ENCODE measurements at places on chromosomes 6 and 20.

DNA sequence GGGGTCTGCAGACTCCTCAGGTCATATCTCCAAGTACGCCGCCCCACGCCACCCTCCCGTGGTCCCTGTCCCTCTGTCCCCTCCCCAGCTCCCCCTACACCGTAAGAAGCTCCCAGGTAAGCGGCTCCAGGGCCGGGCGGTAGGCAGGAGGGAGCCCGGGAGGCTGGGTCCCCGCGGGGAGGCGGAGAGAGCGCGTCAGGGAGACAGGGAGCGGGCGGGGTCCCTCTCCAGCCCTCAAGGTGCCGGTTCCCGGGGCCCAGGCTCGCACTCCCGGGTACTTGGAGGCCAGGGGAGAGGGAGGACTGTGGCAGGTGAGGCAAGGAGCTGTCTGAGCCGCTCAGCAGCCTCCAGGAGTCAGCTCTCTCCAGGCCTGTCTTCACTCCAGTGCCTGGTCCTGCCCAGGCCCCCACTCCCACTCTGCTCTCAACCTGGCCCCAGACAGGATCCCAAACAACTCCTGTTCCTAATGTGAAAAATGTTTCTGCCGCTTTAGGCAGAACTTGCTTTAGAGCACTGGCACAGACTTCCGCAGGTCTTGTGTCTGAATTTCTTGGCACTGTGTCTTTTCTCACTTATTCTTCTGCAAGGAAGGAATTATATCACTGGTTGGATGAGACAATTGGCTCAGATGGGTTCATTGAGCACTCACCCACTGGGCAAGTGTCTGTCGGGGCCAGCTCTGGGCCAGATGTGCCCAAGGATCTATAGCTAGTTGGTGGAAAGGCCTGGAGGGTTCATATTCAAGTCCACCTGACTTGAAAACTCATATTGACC is 36.6 kb downstream of the HLA-G start:
- no peak for DNase-seq

DNA sequence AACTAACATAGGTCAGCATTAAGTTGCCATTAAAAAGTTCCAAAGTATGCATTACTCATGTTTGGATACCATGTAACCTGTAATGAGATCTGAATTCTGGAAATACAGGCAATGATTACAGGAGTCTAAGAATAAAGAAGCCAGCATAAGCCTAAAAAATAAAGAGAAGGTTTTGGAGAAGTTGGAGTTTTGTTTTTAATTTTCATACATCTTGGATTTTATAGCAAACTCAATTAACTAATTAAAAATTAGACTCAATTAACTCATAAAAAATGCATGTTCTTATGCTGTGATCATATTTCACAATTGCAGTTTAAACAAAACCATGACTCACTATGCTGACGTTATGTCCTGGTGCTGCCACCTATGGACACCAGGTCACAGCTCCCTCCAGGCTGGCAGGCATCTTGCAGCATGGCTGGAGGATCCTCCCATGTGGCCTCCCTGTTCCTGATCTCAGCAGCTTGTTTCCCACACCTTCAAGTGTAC is 648.8 kb upstream of the AGPAT4 start:
- no peak for DNase-seq

- DNase-seq = no peak
Observed at GRCh38 chr6:52385074-52385473, 23.1 kb downstream of the PAQR8 start.

DNA sequence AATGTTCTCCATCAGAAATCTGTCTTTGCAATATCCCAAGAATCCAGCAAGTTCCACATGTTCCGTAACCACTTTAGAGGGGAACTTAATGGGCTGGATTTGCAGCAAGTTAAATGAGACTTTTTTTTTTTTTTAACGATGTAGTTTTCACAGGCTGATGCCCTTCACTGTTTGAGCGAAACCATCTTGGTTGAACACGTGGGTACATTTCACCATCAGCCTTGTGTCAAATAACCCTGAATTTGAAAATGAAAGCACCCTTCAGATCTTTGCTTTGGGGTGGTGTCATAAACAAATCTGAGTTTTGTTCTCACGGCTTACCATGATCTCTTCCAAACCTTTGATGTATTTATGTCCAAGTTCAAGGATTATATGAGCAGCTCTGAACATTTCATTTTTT is 73.7 kb upstream of the EXOC2 start:
- DNase-seq = no peak

- DNase-seq = no peak
Observed at GRCh38 chr6:74879234-74879633, 326.6 kb downstream of the COL12A1 start.

DNA sequence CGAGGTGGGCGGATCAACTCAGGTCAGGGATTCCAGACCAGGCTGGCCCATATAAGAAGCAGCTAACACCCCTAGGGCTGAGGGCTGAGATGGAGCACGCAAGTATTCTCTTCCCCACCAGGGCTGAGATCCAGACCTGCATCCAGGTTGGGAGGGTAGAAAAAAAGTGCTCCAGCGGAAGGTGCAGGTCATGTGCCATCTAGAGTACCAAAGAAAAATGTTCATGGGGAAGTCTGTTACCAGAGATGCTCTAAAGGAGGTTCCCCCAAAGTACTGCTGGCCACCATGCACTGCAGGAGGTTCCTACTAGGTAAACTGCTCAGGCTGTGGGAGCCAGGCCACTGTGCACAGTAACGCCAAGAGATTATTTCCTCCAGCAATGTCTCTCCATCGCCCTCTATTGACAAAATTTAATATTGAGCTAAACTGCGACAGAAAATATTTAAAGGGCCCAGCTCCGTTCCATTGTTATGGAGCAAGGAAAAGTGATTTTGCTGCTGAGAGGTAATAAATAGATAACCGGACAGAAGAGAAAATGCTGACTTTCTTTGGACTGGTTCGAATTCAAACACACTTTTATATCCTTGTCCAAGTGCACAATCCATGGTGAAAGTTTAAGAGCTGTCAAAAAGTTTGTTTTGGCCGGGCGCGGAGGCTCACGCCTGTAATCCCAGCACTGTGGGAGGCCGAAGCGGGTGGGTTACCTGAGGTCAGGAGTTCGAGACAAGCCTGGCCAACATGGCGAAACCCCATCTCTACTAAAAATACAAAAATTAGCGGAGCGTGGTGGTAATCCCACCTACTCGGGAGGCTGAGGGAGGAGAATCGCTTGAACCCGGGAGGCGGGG is 159.9 kb downstream of the OR2B2 start:
- peak; percentile 81 for DNase-seq

DNA sequence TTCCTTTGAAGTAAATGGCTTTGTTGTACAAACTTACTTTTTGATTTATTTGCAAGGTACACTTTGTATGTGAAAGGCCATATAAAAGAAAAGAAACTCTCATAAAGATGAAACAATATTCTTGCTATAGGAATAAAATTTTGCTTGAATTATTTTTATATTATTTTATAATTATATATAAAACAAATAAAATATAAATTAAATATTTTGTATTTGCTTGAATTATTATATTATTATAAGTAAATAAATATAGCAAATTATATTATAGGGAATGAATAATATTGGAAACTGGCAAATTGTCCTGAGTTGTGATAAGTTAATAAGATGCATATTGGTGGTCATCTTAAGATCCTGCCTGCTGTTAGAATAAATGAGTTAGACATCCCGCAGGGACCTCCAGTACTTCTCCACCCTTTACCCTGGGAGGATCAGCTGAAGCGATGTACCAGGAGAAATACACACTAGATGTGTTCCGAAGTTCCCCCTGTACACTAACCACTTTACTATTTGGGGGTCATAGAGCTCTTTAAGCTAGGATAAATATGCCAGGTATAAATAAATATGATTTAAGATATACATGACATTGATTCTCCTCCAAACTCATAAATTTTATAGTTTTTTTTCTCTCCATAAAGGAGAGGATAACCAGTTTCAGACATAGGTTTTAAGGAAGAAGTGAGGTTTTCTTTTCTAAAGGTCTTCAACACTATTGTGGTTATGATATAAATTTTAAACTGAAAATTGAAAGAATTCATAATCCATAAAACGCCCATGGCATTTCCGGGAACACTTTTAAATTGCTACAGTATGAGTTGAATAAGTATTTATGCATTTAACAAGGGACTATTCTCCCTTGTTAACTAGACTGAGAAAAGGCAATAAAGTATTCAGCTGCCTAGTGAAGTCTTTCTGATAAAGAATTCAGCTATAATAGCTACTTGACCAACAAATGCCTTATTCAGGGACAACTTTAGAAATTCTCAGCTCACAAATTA is 486.3 kb upstream of the MARCKS start:
- DNase-seq = no peak

DNA sequence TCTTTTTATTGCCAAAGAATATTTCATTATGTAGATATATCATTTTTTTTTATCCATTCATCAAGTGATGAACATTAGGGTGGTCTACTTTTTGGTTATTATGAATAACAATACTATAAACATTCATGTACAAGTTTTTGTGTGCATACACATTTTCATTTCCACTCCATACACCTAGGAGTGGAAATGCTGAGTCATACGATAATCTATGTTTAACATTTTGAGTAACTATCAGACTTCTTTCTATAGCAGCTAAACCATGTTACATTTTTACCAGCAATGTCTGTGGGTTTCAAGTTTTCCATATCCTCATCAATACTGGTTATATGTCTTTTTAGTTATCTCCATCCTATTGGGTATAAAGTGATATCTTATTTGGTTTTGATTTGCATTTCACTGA is 65.7 kb downstream of the PRSS35 start:
- DNase-seq = no peak

DNA sequence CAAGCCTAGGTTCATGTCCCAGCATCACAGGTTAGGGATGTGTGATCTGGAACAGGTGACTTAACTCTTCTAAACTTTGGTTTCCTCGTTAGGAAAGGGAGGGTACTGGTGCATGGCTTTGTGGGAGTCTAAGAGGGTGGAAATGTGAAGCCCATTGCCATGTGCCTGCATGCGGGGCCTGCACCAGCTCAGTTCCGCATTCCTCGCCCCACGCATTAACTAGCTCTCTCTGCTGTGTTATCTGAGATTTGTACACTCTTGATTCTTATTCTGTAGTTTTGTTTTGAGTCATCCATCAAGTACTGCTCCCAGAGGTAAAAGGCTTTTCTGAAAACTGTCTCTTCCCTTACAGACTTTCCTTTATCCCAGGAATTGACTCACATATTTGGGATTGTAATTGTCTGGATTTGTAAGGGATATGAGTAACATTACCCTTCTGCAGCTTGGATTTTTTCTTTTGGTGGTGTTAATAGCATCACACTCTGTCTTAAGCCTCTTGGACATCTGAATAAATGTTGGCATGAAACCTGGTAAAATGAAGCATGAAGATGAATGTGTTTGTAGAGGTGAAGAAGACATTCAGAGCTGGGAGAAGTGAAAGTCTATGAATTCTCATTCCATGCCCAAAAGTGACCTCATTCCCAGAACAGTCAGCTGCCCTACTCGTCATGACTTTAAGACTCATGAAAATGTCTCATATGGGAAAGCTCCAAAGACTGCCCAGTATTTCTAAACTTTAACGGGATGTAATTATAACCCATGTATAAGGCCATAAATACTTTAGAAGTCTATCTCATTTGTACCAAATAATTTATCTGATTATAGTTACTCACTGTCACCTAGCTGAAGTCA is 357.3 kb downstream of the FOXA2 start:
- peak; percentile 86 for DNase-seq

- DNase-seq = no peak
Observed at GRCh38 chr6:125586074-125586473, 163.4 kb upstream of the HEY2 start.

GRCh38 chr20:47875297-47876025 is 90.2 kb upstream of the SULF2 start:
- peak; percentile 32 for DNase-seq

DNA sequence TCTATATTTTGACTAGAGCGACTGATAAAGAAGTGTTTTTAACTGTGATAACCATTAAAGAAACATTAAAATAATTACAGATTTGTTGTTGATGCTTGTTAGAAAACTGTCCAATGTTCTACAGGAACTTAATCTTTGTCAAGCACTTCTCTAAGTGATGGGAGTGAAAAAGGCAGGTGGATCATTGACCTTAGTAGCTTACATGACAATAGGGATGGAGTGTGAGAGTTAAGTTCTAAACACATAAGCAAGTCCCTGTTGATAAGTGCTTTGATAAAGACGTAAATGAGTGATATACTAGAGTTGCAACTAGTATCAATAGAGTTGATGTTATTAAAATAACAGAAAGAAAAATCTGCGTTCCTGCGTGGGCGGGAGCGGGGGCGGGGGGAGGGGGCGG is 931.5 kb upstream of the EPHA7 start:
- DNase-seq = no peak

DNA sequence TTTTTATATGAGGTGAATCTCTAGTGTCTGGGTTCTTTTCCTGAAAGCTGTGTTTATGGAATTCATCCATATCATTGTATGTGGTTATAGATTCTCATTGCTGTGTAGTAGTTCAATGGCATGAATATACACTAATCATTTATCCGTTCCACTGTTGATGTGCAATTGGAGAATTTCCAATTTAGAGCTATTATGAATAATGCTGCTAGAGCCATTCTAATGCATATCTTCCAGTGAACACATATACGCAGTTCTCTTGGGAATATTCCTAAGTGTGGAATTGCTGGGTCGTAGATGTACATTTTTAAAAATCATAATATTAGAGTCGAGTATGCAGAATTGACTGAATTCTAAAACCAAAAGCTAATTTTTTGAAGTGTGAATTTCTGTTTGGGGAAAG is 327.5 kb upstream of the JAG1 start:
- no peak for DNase-seq

GRCh38 chr6:155584006-155584405 is 128.4 kb upstream of the NOX3 start:
- no peak for DNase-seq

- DNase-seq = no peak
Observed at GRCh38 chr6:36865835-36866234, 8.8 kb downstream of the PPIL1 start.

DNA sequence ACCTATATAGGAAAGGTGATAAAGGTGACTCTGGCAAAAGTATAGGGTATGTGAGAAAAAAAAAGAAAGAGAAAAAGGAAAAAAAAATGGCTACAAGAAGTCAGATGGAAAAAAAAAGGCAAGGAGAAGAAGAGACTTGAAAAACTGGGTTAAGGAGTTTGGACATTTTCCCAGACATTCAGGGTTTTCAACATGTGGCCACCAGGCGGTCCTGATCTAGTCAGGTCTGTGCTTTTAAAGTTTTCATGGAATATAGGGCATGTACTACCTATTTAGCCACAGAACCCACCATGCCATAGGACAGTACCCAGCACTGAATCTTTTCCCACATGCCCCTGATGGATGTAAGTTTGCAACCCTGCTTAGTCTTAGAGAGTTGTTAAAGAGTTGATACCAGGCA is 433.7 kb downstream of the MAFB start:
- DNase-seq = no peak

DNA sequence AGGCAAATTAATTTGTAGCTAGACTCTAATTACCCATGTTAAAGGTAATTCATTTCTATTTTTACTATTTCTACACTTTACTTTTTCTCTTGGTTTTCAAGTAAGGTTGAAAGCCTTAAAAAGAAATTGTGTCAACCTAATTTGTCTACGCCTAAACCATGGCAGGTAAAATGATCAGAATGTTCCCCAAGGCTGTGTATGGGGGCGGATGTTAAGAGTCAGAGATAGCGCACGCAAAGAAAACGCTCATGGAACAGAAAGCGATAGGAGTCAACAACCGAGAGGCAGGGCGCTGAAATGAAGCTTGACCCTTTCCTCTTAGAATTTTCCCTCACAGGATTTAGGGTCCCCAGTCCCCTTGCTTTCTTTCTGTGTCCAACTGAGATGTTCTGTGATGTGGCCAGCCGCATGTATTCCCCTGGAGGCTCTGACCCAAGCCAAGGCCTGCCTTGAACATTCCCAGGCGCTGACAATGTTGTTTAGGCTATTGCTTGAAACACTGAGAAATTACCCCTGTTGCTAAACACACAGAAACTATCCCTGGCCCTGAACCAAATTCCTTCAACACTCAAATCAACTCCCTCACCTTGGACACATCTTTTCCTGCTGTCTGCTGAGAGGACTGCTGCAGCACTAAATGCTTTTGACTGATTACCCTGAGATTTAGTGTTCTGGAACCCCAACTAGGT is 10.9 kb downstream of the PSMB1 start:
- no peak for DNase-seq
